Upper lobe of left lung (tissue), 6 donors: ENCODE measurements at places on chromosomes 4 and X. TPM values are rescaled to one million over a fixed set of nuclear protein-coding genes. Genes with fewer than 3 reads are reported as not detected.

Gene SCRG1
- not detected for total RNA-seq

Gene SEC31A
- 128 TPM for total RNA-seq

DNA sequence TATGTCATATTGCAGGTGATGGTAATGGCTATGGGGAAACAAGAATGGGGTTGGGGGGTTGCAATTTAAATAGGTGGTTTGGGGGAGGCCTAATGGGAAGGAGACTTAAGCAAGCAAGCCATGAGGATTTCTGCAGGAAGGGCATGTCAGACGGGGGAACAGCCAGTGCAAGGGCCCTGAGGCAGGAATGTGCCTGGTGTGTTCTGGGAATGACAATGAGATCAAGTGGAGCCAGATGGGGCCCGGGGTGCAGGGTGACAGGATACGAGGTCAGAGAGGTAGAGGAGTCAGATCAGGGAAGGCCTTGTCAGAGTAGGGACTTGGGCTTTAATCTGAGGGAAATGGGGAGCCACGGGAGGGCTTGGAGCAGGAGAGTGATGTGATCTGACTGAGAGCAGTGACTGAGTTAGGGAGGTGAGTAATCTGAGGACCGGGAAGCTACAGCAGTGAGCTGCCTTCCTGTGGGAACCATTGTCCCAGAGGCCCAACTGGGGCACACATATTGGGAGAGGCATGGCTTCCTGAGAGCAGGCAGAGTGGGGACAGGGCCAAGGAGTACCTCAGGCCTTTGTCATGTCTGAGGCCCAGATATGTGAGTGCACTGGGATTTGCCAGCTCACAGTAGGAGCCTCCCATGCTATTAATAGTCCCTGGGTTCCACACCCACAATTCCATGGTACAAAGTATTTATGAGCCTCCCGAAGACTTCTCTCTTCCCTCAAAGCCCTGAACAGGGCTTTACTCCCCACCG lies 139.8 kb downstream of the BCOR start:
- no peak for DNase-seq

- DNase-seq: no peak
Measured at GRCh38 chrX:18406531-18407266, 18.7 kb upstream of the CDKL5 start.
